ENCODE measurements at places on chromosomes 16 and 17.

DNA sequence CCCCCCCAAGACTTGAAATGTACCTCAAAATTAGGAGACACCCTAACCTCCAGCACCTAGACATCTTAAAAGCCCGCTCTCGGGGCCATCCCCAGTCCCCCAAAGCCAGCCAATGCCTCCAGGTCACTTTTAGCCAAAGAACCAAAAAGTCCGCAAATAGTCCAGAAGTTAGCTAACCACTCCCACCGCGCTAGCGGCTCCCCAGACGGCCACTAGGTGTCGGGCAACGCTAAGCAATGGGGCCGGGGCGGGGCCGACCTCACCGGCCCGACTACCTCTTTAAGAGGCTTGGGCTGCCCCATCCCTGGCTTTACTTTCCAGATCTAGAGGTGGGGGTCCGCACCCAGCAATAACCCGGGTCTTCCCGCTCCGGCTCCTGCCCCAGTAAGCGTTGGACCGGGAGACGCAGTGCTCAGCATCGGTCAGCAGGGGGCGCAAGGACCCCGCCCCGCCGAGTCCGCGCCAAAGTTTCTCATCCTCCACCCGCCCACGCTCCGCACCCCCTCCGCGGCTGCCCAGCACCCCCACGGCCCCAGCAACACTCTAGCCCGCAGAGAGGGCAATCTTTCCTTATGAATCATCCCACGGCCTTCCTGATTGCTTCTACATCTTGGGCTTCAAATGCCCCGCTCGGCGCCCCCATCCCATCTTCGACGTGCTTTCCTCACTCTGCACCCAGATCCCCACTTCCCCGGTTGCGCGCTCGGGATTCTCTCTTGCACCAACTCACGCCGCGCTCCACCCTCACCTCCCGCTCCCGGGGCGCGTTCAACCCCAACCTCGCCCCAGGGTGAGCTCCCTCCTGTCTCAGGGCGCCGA, 765 bp downstream of the COL1A1 start:
- DNase-seq = peak; percentile 64

DNA sequence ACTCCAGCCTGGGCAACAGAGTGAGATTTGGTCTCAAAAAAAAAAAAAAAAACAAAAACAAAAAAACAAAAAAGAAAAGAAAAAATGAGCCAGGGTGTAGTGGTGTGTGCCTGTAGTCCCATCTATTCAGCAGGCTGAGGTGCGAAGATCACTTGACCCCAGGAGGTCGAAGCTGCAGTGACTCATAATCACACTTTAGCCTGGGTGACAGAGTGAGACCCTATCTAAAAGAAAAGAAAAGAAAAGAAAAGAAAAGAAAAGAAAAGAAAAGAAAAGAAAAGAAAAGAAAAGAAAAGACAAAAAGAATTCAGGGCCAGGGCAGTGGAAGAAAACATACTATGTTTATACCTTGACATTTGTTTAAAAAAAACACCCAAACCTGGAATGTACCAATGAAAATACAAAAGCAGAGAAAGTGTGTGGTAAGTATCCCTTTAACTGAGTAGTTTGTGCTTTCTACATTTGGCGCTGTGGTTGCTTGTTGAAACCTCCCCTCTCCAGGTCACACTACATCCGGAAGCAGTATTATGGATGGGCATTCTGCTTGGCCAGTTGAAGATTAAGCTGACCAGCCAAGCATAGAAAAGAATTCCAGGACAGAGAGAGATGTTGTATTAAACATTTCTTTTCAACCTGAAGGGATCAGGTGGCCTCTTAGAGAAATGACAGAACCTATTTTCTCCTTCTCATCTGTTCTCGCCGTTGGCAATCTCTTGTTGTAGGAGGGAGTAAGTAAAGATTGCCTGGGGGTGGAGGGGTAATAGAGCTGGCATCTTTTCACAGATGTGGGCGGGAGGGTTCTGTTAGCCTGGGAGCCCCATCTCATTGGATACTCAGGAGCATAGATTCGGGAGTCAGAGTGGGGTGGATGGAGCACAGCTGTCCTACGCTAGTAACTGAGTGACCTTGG, 12.1 kb upstream of the PRKCB start:
- DNase-seq = no peak

DNA sequence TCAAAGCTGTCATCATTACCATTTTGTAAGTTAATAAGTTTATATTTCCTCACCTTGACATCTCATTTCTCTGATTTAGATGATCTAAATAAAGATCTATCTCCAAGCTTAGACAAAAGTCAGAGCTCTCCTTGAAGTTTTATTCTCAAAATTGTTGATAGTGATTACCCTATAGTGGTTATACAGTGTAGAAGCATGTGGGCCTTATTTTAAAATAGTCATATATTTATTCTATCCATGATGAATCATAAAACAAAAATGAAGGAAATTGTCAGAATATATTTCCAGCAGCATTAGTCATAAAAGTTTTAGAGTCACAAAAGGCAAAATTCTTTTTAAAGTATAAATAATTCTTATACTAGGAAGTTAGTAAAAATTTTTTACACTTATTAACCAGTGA, 49.0 kb downstream of the RHOT1 start:
- DNase-seq = no peak

GRCh38 chr17:63609816-63610573, 9.3 kb downstream of the TACO1 start:
- no peak for DNase-seq

- DNase-seq = no peak
These were observed 20.6 kb downstream of the HS3ST3B1 start for GRCh38 chr17:14321476-14321949.

GRCh38 chr16:83686726-83687125, 121.1 kb upstream of the HSBP1 start:
- DNase-seq = no peak

DNA sequence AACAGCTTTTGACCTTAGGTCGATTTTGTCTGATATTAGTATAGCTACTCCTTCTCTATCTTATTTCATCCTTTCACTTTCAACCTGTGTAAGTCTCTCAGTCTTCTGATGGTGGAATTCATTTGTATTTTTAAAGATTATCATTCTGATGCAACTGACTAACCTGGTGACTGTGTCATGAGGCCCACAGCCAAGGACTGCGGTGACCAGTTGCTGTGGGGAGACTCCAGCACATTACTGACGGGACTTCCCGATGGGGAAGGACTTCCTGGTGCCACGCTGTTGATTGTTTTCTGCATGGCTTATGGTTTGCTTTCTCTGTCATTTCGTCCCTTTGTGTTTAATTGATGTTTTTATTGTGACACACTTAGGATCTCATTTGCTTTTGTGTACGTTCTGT, 34.2 kb downstream of the RMI2 start:
- no peak for DNase-seq

- DNase-seq = peak; percentile 60
These were observed 158.6 kb upstream of the CHMP6 start for GRCh38 chr17:80832888-80833583.

DNA sequence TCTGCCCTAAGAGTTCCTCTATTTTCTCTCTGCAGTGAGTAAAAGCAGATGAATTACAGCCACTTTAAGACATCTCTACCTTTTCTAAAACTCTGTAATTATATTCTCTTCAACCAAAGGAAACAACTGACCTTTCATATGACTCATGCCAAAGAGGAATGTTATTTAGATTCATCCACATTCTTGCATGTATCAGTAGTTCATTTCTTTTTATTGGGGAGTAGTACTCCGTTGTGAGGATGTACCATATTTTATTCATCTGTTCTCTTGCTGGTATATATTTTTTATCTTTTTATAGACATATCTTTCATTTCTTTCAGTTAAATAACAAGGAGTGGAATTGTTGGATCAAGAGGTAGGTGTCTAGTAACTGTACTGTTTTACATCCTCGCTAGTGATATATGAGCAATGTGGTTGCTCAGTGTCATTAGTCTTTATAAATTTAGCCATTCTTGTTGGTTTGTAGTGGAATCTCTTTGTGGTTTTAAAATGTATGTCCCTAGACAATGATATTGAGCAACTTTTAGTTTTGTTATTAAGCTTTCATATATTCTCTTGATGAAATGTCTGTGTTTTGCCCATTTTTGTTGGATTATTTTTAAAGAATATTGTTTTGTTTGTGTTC, 7.8 kb upstream of the MYH8 start:
- DNase-seq = no peak

DNA sequence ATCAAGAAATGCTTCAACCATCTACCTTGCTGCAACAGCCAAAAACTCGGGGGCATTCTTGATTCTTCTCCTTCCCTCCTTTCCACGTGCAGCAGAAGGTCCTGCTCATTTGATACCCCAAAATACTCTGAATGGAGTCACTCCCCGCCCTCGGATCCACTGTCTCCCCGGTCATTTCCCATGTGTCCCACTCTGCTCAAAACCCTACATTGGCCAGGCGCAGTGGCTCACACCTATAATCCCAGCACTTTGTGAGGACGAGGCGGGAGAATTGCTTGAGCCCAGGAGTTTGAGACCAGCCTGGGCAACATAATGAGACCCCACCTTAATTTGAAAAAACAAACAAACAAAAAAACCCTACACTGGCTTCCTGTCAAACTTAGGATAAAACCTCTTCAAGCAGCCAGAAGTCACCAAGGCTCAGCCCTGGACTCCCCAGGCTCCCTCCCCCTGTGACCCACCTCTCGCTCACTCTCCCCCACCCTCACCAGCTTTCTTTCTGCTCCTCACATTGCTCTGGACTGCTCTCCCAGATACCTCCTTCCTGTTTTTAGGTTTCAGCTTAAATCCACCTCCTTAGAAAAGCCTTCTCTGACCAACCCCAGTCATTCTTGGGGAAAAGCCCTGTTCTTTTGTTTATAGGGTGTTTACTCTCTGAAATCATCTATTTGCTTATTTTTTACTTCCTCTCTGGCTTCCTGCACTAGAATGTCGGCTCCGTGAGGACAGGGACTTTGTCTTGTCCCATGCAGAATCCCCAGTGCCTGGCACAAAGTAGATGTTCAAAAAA, 2.8 kb downstream of the SLC13A2 start:
- DNase-seq = no peak

GRCh38 chr17:41835800-41836549, at the start of gene NT5C3B:
TSS of gene NT5C3B (minus strand) at chr17:41836232. CDS start at chr17:41836193, 39 bp downstream.
- DNase-seq = no peak
